ENCODE measurements at places on chromosomes 13 and 19.
A peak's percentile ranks its signal among the peaks of the same experiment; 100 is the strongest.

DNA sequence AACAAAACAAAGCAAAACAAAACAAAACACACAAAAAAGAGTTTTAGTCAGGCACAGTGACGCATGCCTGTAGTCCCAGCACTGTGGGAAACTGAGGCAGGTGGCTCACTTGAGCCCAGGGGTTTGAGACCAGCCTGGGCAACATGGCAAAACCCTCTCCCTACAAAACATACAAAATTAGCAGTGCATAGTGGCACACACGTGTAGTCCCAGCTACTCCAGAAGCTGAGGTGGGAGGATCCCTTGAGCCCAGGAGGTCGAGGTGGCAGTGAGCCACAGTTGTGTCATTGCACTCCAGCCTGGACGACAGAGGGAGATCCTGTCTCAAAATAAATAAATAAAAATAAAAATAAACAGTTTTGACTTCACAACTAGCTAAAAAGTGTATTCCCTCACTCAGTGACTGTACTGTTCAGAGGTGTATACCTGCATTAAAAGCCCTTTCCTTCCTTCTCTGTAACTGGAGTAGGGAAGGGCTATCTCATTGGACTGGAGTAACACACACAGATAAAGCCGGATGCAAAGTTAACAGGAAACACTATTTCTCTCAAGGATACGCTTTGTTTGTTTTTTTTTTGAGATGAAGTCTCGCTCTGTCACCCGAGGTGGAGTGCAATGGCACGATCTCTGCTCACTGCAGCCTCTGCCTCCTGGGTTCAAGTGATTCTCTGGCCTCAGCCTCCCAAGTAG lies 3.7 kb upstream of the BAX start:
- no peak for DNase-seq

- no peak for DNase-seq
These were observed 52.3 kb downstream of the LRCH1 start for GRCh38 chr13:46605076-46605824.

GRCh38 chr19:47701717-47702552 lies 11.3 kb upstream of the EHD2 start:
- DNase-seq = no peak

GRCh38 chr13:48232420-48233045 lies 473 bp upstream of the ITM2B start:
- DNase-seq = no peak

DNA sequence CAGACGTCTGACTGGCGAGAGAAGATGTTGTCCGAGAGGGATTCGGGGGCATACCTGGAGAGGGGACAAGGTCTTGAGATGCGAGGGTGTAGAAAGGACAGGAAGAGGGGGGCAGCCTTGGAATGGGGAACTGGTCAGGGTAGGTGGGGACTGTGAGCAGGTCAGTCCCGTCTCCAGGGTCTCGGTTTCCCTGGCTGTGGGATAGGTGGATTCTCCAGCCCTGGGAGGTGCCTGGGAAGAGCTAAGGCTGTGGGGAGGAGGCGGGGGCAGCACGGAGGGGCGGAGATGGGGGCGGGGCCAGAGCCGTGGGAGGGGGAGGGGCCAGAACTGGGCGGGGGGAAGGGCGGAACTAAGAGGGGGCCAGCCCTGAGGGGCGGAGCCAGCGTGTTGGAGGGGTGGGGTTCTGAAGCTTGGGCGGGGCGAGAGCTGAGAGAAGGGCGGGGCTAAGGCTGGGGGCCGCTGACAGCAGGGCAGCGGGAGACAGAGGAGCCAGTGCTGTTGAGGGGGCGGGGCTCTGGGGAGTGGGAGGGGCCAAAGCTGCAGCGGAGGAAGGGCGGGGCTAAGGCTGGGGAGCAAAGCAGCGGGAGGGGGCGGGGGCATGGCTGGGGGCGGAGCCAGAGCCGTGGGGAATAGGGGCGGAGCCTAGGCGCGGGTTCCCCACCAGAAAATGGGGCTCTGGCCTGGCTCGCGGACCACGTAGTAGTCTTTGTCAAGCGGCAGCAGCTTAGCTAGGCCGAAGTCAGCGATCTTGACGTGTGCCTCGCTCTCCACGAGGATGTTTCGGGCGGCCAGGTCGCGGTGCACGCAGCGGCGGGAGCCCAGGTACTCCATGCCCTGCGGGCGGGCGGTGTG lies 9.5 kb upstream of the INSL3 start:
- peak; percentile 40 for DNase-seq

DNA sequence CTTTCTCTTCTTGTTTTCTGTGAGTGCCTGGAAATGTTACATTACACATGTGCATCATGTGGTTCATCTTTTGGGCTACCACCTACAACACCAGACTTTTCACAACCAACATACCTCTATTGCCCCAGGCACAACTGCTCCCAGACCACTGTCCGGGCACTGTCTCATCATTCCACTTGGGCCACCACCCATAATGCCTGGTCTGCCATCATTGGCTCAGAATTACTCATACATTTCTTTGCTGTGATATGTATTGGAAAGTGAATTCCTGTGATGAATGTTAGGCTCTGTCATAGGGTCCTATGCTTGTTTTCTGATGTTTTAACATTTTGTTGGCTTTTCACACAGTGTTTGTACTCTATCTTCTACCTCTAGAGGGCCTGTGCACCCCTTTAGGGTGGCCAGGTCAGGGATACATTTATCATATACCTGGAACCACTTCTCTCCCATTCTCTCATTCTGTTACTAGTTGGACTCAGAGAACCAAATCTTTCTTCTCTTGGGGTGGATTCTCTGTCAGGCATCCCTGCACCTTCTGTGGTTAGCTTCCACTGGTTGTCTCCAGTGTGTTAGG lies 172.8 kb downstream of the NHLRC3 start:
- no peak for DNase-seq

DNA sequence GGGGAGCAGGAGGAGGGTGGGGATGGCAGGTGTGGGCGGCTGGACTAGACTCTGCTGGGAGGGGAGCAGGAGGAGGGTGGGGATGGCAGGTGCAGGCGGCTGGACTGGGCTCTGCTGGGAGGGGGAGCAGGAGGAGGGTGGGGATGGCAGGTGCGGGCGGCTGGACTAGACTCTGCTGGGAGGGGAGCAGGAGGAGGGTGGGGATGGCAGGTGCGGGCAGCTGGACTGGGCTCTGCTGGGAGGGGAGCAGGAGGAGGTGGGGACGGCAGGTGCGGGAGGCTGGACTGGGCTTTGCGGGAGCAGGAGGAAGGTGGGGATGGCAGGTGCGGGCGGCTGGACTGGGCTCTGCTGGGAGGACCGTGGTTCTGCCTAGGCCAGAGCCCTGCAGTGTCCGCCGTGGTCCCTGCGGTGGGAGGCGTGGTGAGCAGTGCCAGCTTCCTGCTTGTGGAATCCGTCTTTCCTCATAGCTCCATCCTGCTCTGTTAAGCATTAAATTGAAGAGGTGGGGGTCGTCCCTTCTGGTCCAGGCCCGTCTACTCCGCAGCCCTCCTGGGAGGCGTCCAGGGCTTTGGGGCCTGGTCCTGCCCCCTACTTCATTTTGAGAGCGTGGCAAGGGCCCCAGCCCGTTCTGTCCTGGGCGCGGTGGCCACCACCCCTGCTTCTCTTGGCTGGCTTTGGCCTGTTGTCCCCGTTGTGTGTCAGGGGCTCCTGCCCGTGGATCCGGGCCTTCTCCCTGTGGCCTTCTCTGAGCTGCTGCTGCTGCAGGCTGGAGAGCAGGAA lies 4.7 kb downstream of the SPPL2B start:
- peak; percentile 86 for DNase-seq

- DNase-seq = no peak
These were observed 66.6 kb upstream of the ZNF527 start for GRCh38 chr19:37304190-37304883.

GRCh38 chr19:6765738-6766356 lies 1.4 kb downstream of the SH2D3A start:
- no peak for DNase-seq

GRCh38 chr13:58151452-58151851 lies 519.9 kb downstream of the PCDH17 start:
- no peak for DNase-seq

- no peak for DNase-seq
These were observed 115.1 kb downstream of the KCNRG start for GRCh38 chr13:50130123-50130946.

DNA sequence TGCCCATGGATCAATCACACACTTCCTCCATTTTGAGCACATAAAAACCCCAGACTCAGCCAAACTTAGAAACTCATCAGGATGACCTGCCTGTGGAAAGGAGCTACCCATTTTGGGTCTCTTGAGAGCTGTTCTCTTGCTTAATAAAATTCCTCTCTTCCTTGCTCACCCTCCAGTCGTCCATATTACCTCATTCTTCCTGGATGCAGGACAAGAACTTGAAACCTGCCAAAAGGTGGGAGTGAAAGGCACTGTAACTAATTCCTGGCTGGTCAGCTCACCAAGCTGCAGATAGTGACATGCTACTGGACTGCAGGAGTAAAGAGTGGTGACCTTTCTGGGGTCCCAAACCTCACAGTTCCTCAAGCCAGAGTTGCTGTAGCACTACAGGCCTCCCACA lies 20.2 kb downstream of the LIG4 start:
- DNase-seq = no peak

DNA sequence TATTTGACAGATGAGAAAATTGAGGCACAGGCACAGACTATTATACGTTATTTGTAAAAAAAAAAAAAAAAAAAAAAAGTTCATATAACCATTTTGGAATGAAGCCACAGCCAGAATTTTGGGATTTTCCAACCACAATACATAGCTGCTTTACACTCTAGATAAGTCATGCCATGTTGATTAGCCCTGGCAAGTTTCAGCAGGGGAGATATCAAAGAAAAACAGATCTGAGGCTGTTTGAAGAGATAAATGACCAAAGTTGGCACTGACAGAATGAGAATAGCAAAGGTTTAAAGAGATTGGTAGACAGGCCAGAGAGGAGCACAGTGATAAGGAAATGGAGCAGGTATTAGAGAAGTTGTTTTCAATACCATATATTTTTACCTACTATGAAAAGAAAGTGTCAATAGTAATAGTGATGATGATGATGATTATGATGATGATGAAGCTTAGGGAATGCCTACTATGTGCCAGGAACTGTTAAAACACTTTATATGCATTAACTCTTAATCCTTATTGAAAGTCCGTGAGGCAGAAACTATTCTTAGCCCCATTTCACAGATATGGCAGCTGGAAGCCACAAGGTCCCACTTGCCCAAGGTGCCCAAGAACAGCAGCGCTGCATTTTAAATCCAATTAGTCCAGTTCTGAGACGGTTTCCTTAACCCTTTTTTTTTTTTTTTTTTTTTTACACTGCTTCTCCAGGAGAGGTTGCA lies 105.5 kb downstream of the MBNL2 start:
- DNase-seq = no peak
